ENCODE measurements at places on chromosomes 7 and 10. TPM values are rescaled to one million over a fixed set of nuclear protein-coding genes. Genes with fewer than 3 reads are reported as not detected.
A peak's percentile ranks its signal among the peaks of the same experiment; 100 is the strongest.

The PCGF5 gene
- 39.3 TPM for total RNA-seq

The FAM25C gene
- total RNA-seq: not detected

The CCDC146 gene
- total RNA-seq: 15.5 TPM

The CUL2 gene
- total RNA-seq: 22.7 TPM

The ZP3 gene
- 2.9 TPM for total RNA-seq

The PLXNA4 gene
- 7.2 TPM for total RNA-seq

The PIK3CG gene
- total RNA-seq: 12.0 TPM

The SORCS1 gene
- 0.73 TPM for total RNA-seq

- no peaks in the 10 kb centered on the region for H3K36me3 ChIP-seq
- no peaks in the 10 kb centered on the region for H3K4me1 ChIP-seq
- no peak overlapping the region for H3K27ac ChIP-seq
- H3K4me3 ChIP-seq: no peak overlapping the region
- DNase-seq: no peak
These were observed 26.7 kb downstream of the ERCC6 start for GRCh38 chr10:49512121-49512809.

DNA sequence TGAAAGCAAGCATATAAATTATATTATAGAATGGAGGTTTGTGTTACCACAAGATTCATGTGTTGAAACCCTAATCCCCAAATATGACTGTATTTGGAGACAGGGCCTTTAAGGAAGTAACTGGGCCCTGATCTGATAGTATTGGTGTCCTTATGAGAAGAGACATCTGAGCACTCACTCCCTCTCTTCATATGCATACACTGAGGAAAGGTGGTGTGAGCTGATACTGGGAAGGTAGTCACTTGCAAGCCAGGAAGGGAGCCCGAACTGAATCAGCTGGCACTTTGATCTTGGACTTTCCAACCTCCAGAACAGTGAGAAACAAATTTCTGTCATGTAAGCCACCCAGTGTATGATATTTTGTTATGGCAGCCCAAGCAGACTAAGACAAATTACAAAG is 66.9 kb upstream of the RHOBTB1 start:
- no peak for DNase-seq
- H3K4me1 ChIP-seq: no peaks in the 10 kb centered on the region
- H3K4me3 ChIP-seq: no peak overlapping the region
- no peaks in the 10 kb centered on the region for H3K27me3 ChIP-seq
- no peaks in the 10 kb centered on the region for H3K36me3 ChIP-seq
- H3K27ac ChIP-seq: no peak overlapping the region

GRCh38 chr7:157046681-157047080 is 36.2 kb upstream of the MNX1 start:
- no peak overlapping the region for H3K4me3 ChIP-seq
- no peaks in the 10 kb centered on the region for H3K4me1 ChIP-seq
- no peaks in the 10 kb centered on the region for H3K36me3 ChIP-seq
- DNase-seq: no peak
- no peak overlapping the region for H3K27ac ChIP-seq

DNA sequence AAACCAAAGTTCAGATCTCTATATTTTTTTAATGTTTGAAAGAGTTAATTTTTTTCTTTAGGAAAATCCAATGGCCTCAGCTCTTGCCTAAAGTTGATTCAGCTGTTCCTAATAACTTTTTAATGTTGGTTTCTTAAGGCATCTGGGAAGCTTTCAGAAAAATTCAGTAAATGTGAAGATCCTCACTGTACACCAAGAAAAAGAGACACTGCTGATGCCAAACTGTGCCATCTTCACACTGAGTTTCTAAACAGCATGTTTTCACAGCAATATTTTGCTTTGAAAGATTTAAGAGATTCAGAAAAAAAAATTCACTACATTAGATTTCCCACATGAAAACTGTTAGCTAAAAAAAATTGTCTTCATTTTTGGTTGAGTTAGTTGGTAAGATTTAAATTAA is 249.4 kb downstream of the NEBL start:
- no peak for DNase-seq
- no peaks in the 10 kb centered on the region for H3K36me3 ChIP-seq
- no peaks in the 10 kb centered on the region for H3K4me1 ChIP-seq
- H3K27me3 ChIP-seq: no peaks in the 10 kb centered on the region
- no peak overlapping the region for H3K4me3 ChIP-seq

DNA sequence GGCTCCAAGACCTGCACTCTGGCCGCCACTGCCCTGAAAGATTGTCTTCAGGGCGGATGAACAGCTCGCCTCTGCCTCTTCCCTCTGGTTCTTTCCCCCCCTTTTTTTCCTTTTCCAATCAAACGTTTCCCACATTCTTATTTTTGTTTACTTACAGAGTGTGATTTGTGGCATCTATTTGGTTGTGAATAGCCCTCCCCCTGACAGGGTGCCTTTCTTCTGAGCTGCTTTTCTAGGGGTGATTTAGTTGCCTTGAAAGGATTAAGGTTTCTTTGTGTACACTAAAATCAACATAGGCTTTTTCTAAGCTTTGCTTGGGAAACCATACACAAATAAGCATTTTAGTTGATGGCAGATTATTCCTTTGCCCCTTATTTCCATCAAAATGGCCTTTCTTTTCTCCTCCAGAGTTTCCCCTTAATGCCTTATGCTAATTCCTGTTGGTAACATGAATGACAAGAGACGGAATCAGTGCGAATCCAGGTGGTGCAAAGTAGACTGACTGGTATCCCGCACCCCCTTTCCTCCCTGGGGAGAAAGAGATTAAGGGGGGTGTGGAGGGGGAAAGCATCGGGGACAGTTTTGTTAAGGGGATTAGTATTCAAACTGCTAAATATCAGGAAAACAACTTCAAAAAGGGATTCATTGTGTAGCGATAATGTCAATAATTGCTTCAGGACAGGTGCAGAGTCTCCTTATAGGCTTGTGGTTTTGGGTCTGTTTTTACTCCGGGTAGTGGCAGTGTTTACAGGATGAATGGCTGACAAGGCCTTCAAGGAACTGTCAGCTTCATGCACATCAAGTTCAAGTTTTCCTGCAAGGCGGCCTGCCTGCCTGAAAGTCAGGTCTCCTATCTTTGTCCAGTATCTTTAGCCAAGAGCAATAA is 431.6 kb upstream of the GALNT17 start:
- no peaks in the 10 kb centered on the region for H3K27me3 ChIP-seq
- DNase-seq: no peak

- peaks cover 5% of the 10 kb centered on the region for H3K27me3 ChIP-seq
- DNase-seq: no peak
- no peaks in the 10 kb centered on the region for H3K36me3 ChIP-seq
- H3K4me1 ChIP-seq: peaks cover 10% of the 10 kb centered on the region
- no peak overlapping the region for H3K4me3 ChIP-seq
These were observed 76.0 kb upstream of the LEP start for GRCh38 chr7:128164955-128165670.

GRCh38 chr10:7410862-7411670 is at the start of gene SFMBT2:
Gene SFMBT2, minus strand, starts transcription at chr10:7411034. Its CDS starts 29,136 bp downstream, at chr10:7381898.
- H3K27ac ChIP-seq: peak within 1 kb of the TSS; percentile 93
- H3K36me3 ChIP-seq: no peaks in the 10 kb centered on the region
- no peak for DNase-seq
- H3K4me3 ChIP-seq: peak within 1 kb of the TSS; percentile 90

DNA sequence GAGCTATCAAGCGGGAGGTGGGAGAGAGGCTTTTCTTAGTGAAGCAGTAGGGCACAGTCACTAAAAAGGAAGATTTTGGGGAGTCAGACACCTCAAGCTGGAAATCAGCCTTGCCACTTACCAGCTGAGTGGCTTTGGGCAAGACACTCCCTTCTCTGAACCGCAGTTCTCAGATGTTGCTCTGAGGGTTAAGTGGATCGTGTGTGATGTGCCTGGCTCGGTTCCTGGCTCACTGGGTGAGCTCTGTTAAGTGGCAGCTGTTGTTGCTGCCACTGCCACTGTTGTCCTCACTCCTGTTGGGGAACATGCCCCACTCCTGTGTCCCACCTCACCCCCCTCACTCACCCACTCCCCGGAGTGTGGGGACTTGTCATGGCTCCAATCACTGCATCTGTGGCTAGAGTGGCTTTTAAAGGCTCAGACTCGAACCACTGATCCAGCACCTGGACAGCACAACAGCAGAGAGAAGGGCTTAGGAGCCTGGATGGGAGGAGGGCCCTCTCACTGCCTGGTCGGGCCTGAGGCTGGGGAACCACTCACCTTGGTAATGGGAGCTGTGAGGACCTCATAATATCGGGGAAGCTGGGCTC is 20.0 kb downstream of the PYROXD2 start:
- no peak overlapping the region for H3K4me3 ChIP-seq
- no peaks in the 10 kb centered on the region for H3K4me1 ChIP-seq
- DNase-seq: no peak
- peak overlapping the region; percentile 76 for H3K27ac ChIP-seq
- no peaks in the 10 kb centered on the region for H3K27me3 ChIP-seq

GRCh38 chr7:127755521-127755920 is 103.5 kb downstream of the SND1 start:
- no peak for DNase-seq
- H3K27ac ChIP-seq: no peak overlapping the region
- H3K4me1 ChIP-seq: no peaks in the 10 kb centered on the region
- no peaks in the 10 kb centered on the region for H3K27me3 ChIP-seq
- no peak overlapping the region for H3K4me3 ChIP-seq

GRCh38 chr7:1073142-1073977 is 14.6 kb upstream of the GPER1 start:
- no peak overlapping the region for H3K4me3 ChIP-seq
- H3K36me3 ChIP-seq: no peaks in the 10 kb centered on the region
- H3K4me1 ChIP-seq: no peaks in the 10 kb centered on the region
- no peak overlapping the region for H3K27ac ChIP-seq
- no peaks in the 10 kb centered on the region for H3K27me3 ChIP-seq
- DNase-seq: no peak

DNA sequence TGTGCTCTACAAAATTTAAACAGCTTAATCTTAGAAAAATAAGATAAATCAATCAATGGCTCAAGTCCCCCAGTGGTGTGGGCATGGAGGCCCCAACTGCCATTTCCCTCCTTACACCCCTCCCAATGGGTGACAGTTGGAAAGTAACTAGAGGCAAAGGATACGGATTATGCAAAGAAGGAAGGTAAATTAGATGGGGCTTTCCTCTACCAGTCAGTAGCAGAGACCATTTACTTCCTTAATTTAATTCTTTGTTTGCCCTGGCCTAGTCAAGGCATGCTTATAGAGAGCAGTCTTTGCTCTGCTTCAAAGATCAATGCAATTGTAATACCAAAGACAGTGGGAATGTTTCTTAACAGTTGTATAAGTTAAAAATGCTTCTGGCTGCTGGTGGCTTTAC is 63.3 kb upstream of the PAPSS2 start:
- H3K36me3 ChIP-seq: no peaks in the 10 kb centered on the region
- H3K27me3 ChIP-seq: no peaks in the 10 kb centered on the region
- DNase-seq: no peak
- H3K27ac ChIP-seq: no peak overlapping the region
- H3K4me1 ChIP-seq: peaks cover 6% of the 10 kb centered on the region
- no peak overlapping the region for H3K4me3 ChIP-seq

DNA sequence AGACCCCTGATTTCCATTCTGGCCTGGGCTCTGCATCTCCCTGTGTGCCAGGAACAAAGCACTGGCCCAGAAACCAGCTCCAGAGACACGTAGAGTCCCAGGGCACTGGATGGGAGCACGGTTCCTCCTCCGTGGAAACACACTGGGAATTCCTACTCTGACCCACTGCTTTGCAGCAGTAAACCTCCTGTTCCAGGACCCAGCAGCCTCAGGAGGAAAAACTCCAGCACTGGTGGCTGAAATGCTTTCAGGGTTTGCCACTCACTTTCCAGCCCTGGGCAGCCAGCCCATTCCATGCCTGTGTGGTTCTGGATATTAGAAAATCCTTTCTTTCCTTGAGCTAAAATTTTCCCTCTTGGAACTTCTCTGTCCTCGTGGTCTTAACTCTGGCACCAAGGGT is 58.0 kb downstream of the FAM171A1 start:
- no peak overlapping the region for H3K27ac ChIP-seq
- DNase-seq: no peak
- H3K27me3 ChIP-seq: no peaks in the 10 kb centered on the region
- no peaks in the 10 kb centered on the region for H3K4me1 ChIP-seq
- no peaks in the 10 kb centered on the region for H3K36me3 ChIP-seq

DNA sequence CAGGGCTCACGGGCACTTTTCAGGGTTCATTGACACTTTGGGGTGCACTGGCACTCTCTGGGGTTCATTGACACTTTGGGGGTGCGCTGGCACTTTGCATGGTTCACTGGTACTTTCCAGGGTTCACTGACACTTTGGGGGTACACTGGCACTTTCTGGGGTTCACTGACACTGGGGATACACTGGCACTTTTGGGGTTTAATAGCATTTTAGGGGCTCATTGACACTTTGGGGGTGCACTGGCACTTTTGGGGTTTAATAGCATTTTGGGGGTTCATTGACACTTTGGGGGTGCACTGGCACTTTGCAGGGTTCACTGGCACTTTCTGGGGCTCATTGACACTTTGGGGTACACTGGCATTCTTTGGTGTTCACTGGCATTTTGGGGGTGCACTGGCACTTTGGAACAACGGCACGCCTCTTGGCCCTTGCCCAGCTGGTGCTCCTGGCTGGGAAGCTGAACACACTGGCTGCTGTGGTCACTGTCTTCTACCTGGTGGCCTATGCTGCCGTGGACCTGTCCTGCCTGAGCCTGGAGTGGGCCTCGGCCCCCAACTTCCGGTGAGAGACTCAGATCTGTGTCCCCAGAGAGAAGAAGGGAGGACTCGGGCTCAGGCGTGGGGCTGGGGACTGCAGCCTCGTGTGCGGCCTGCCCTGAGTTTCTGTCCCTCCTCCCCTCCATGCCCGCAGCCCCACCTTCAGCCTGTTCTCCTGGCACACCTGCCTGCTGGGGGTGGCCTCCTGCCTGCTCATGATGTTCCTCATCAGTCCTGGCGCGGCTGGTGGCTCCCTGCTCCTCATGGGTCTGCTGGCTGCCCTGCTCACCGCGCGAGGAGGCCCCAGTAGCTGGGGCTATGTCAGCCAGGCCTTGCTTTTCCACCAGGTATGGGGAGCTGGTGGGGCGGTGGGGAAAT is 6.2 kb upstream of the TRIP6 start:
- H3K4me1 ChIP-seq: peaks cover 2% of the 10 kb centered on the region
- no peaks in the 10 kb centered on the region for H3K27me3 ChIP-seq
- peaks cover 3% of the 10 kb centered on the region for H3K36me3 ChIP-seq
- no peak overlapping the region for H3K4me3 ChIP-seq
- DNase-seq: no peak

- no peaks in the 10 kb centered on the region for H3K27me3 ChIP-seq
- H3K27ac ChIP-seq: no peak overlapping the region
- H3K36me3 ChIP-seq: no peaks in the 10 kb centered on the region
- no peaks in the 10 kb centered on the region for H3K4me1 ChIP-seq
These were observed 37.2 kb downstream of the ZNF33A start for GRCh38 chr10:38047666-38048065.

DNA sequence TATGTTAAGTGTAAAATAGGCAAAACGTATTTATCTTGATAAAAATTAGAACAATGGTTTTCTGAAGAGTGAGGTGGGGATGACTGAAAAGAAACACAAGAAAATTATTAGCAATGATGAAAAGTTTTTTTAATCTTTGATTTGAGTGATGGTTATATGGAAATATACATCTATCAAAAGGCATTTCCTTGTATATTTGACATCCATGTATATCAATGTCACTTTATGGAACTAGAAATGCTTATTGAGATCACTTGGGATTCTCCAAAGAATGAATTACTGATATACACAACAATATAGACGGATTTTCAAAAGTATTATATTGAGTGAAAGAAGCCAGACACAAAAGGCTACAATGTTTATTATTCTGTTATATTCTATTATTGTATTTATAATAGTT is 1042.0 kb upstream of the POT1 start:
- H3K36me3 ChIP-seq: no peaks in the 10 kb centered on the region
- no peak overlapping the region for H3K27ac ChIP-seq
- DNase-seq: no peak
- H3K4me1 ChIP-seq: no peaks in the 10 kb centered on the region
- H3K27me3 ChIP-seq: no peaks in the 10 kb centered on the region
